ENCODE measurements at places on chromosomes 11 and 22.

GRCh38 chr11:94820480-94820879, 52.3 kb downstream of the AMOTL1 start:
- no peak for DNase-seq

GRCh38 chr11:78427615-78428265, 10.1 kb upstream of the GAB2 start:
- no peak for DNase-seq

DNA sequence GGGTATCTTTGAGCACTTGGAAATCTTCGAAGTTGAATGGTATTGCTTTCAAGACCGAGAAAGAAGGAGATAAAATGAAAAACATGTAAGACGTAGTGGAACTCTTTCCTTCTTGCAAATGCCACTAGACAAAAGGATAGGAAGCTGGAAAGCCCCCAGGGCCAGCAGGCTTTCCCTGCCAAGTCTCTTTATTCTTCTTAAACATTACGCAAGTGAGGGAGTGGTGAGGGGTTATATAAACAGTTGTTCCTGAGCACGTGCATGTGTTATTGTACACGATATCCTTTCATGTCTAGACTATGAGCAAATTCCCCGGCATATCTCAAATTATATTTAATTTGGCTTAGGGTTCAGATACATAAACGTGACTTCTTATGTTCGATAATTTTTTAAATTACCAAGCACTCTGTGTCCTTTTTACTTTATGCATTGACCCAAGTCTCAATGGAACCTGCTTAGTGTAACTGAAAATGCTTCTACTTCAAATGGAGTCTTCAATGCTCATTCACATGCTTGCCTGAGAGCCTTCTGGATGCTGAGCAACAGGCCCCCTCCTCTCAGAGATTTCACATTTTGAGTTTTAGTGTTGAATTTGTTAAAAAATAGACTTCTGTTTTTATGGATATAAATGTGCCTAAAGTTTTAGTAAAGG, 59.0 kb downstream of the PPP2R1B start:
- peak; percentile 39 for DNase-seq

GRCh38 chr11:36057379-36058042, 113.6 kb downstream of the LDLRAD3 start:
- DNase-seq, result peak; percentile 46

GRCh38 chr11:112507281-112507680, 246.6 kb upstream of the PLET1 start:
- DNase-seq, result no peak

GRCh38 chr11:96311120-96311568, 31.9 kb downstream of the MAML2 start:
- DNase-seq, result peak; percentile 83

GRCh38 chr11:134554106-134554505, 142.1 kb upstream of the B3GAT1 start:
- DNase-seq, result no peak

DNA sequence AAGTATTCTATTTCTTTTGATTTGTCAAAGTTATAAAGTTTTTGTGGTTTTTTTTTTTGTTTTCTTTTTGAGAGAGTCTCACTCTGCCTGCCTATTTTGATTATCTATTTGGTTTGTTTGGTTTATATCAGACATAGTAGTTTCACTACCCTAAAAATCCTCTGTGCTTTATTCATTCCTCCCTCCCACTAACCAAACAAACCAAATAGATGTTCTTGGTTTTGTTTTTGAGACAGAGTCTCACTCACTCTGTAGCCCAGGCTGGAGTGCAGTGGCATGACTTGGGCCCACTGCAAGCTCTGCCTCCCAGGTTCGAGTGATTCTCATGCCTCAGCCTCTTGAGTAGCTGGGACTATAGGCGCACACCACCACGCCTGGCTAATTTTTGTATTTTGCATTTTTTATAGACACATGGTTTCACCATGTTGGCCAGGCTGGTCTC, 67.9 kb downstream of the ENTHD1 start:
- DNase-seq, result no peak

GRCh38 chr11:107625685-107625989, 34.7 kb downstream of the ELMOD1 start:
- DNase-seq, result no peak

DNA sequence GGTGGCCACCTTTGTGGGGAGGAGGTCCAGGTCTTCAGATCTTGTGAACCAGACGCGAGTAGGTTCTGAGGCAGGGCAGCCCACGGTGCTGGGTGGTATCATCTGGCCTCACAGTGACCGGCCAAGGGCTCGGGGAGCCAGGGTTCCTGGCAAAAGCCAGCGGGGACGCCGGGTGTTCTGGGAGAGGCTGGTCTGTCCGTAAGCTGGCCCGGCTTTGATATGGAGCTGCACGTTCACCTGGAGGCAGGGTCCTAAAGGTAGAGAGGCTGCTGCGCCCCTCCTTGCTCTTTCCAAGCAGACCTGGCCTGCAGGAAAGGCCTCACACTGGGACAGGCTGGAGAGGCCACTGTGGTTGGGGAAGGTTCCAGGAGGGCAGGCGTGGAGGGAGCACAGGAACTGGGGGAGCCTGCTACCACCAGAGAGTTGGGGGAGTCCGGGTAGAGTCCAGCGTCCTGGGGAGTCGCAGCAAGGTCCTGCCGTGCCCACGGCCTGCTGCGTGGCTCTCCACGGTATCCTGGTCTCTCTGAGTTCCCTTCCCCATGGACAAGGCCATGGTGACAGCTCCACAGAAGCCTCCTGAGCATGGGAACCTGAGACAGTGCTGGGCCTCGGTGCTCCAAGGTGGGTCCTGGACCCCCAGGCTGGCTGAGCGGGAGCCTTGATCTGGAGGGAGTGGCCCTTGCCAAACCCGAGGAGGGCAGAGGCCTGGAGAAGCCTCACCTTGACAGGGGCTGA, 452.4 kb upstream of the B3GAT1 start:
- no peak for DNase-seq

GRCh38 chr11:8095806-8096522, 15.0 kb downstream of the TUB start:
- DNase-seq, result no peak

- no peak for DNase-seq
Measured at GRCh38 chr22:37032134-37032534, 12.6 kb downstream of the MPST start.

DNA sequence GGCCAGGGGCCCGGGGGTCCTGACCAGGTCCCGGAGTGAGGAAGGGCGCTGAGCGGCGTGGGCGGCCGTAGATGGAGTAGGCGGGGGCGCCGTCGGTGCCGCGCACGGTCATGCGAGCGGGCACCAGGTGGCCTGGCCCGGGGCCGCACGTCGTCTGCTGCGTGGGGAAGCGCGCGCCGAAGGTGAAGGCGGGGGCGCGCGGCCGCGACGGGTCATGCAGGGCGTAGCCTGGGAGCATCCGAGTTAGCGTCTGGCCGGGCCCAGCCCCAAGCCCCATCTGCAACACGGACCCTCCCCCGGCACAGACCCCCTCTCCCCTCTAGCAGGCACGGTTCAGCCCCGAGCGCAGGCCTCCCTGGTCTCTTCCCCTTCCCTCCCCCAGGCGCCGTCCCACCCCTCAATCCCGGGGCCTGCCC, 1.7 kb upstream of the TYMP start:
- DNase-seq, result peak; percentile 41

- DNase-seq, result peak; percentile 95
Measured at GRCh38 chr11:123308077-123308476, 113.0 kb upstream of the CLMP start.

- DNase-seq, result no peak
Measured at GRCh38 chr11:21561581-21561980, 631.3 kb upstream of the ANO5 start.

DNA sequence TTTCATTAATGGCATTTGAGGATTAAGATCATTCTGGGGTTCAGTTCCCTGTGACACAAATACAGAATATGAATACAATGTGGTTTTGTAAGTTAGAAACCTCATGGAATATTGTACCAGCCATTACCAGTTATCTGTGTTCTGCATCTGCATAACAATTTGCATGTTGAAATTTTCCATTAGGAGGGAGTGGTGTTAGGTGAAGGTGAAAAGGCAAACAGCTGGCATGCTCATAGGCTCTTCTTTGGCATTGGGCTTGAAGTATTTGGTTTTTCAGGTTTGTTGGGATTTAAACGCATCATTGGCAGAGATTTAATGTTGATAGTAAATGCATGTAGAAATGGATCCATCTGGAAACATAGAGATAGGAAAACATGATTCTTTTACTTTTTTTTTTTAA, 18.6 kb downstream of the RTN3 start:
- DNase-seq, result no peak

DNA sequence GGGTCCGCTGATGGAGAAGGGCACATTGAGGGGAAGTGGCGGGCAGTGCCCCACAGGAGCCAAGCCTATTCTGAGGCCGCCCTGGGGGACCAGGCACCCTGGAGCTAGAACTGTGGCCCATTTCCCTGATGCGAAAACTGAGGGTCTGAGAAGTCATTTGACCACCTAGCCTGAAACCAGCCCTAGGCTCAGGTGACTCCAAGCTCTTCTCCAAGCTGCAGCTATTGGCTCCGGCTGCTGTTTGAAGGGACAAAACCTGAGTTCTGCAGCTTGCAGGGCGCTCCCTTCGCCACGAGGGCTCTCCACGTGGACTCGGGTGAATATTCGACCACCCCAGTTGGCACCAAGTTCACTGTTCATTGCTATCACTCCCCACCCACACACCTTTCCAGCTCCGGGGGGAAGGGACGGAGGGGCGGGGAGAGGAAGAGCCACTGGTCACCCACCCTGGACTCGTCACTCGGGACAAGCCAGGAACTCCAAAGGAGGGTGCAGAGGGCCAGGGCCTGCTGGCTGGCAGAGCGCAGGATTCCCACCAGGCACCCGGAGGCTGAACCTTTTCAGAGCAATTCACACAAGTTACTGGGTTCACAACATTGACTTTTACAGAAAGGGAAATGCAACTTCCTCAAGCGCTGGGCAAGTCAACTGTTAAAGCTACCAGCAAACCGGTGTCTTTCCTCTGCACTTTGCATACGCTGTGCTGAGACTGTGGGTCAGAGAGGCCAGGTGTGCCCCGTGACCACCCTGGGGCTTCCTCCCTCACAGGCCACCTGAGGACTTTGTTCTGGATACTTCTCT, 1.1 kb upstream of the RAC2 start:
- no peak for DNase-seq

DNA sequence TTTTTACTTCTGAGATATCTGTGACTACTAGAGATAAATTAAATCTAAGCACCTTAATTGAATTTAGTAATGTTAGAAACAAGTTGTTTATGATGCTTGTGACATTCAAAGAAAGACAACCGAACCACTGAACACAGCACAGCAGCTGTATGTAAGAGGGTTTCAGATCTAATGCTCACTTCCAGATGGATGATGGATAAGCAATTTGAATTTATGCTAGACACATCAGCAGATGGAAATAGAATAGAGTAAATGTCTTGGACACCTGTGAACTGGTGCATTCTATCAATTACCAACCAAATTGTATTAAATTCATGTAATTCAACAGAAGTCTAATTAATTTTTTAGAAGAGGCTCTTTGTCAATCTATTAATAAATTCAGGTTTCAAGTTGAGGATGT, 306.3 kb downstream of the CNTN5 start:
- no peak for DNase-seq

- DNase-seq, result peak; percentile 20
Measured at GRCh38 chr11:6911948-6912347, 8.9 kb upstream of the OR2D3 start.

DNA sequence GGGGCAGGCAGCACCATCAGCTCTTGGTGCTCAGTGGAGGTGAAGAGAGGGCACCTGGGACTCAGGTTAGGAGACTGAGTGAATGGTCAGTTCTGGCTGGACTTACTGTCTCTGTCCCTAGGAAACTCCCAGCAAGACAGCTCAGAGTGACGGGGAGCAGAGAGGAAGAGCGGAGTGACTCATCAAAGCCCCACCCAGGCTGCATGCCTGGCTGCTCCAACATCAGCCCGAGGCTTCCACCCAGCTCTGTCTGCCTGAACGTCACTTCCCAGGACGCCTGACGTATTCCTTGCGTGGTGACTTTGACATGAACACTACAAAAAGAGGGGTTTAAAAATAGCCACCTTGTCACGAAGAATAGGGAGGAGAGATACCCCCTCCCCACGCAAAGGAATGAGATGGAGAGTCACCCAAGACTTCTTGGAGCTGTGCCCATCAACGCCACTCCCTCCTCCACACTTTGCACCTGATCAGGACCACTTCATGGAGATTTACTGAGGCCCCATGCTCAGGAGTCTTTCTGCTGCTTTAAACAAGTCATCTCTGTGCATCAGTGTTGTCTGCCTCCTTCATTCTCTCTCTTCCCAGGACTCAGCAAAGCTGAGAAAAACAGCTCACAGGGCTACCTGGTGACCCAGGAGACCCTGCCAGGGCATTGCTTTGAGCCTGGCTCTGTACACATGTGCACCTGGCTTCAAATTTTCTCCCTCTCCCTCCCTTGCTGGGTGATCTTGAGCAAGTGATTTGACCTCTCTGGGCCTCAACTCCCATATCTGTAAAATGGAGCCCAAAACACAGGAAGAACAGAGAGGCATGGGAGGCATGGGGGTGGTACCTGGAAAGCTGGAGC, 83.1 kb downstream of the MN1 start:
- DNase-seq, result peak; percentile 92
